ENCODE measurements at places on chromosomes 7 and 10.
A peak's percentile ranks its signal among the peaks of the same experiment; 100 is the strongest.

DNA sequence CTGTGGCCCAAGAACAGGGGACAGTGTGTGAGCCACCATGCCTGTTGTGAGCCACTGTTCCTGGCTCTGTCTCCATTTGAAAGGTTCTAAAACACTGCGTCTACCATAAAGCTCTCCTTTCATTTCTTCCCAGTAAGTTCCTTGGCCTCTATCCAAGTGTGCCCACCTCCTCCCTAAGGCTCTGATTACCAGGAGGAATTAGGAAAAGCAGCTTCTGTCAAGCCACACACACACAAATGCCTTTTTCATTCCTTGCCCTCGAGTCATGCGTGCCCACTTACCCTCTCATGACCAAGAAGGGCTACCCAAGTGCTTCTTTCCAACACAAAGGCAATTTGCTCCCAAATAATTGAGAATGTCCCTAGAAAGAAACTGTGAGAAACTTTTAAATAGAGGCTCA is 70.8 kb upstream of the PARD3 start:
- DNase-seq, result no peak

DNA sequence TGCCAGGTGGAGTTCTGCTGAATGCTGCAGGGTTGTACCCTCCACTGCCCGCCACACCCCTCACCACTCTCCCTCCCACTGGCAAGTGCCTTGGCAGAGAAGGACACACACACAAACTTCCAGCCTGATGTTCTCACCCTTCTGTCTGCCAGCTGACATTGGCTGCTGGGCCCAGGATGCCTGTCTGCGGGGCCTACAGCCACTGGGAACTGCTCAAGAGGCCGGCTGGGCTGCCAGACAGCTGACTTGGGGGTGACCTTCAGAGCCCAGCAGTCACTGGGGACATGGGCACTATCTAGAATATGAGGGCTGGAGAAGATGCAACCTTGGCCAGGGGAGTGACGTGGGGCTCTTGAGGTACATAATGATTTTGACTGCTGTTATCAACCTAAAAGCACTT is 157.1 kb downstream of the SH3PXD2A start:
- DNase-seq, result no peak

- DNase-seq, result no peak
Measured at GRCh38 chr7:149070372-149071125, 20.0 kb downstream of the ZNF786 start.

- no peak for DNase-seq
Measured at GRCh38 chr10:61335359-61335758, 117.8 kb downstream of the TMEM26 start.

DNA sequence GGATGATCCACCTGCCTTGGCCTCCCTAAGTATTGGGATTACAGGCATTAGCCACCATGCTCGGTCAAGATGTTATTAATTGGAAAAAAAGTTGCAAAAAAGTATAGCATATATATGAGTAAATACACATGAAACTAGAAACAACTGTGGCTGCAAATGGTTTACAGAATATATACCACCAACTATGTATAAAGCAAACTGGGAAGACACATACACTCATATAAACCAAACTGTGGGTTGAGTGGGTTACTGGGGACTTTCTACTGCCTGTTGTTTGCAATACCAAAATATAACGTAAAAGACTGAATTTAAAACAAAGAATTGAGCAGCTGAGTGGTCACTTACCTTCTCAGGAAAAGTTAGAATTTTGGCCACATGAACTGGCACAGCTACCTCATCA is 8.1 kb downstream of the POLR3A start:
- DNase-seq, result no peak

DNA sequence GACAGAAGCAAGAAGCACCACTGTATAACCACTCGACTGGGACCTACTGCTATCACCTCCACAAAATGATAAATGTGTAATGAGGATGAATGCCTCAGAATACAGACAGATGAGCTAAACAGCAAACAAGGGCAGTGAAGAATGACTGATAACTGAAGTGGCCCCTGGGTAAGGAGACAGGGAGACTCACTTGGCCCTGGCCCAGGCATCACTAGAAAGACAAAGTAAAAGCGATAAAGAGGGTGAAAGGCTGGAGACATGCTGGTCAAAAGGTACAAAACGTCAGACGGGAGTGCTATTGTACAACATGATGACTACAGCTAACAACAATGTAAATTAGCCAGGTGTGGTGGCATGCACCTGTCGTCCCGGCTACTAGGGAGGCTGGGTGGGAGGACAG is 27.8 kb upstream of the APBB1IP start:
- no peak for DNase-seq

- no peak for DNase-seq
Measured at GRCh38 chr10:45063591-45064231, 63.0 kb downstream of the ZNF22 start.

DNA sequence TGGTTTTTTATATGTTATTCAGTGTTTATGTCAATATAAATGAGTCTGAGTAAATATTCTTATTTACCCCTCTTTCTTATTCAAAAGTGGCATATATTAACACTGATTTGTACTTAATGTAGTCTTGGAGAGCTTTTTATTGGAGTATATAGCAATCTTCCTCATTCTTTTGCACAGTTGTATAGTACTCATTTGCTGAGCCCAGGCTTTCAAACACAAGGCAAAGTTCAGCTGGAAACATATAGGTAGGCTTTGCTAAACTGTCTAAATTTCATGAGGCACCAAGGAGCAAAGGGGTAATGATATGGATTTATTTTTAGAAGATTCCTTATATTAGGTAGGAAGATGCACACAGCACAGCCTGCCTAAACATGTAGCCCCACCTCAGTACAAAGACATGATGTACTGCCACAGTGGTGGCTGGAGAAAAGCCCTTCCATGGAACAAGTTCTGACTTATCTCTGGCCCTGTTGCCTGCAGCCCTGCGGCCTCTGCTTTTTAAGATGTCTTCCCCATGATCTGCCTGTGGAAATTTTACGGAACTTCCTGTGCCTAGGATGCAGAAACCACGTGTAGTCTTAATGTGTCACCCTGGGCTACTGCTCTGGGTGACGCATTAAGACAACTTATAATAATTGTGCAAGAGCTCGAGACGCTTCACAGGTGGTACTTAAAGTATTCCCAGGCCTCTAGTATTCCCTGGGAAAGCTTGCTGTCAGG is 9.6 kb upstream of the PDCD4 start:
- no peak for DNase-seq

DNA sequence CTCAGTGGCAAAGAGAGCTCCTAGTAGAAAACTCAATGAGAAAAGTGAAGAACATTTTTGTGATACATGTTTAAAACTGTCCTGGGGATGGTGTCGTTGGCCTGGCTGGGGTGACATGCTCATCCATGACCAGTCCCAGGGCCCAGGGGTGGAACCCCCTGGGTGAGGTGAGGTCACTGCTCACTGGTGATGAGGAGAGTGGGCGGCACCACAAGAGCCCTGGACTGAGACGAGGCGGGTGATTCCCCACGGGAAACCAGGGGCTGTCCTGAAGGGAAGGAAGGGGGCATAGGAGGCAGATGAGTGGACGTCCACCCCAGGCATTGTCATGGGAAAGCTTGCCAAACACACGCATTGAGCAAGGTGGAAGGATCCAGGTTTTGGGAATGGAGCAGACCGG is 54.6 kb downstream of the HTR5A start:
- DNase-seq, result no peak

DNA sequence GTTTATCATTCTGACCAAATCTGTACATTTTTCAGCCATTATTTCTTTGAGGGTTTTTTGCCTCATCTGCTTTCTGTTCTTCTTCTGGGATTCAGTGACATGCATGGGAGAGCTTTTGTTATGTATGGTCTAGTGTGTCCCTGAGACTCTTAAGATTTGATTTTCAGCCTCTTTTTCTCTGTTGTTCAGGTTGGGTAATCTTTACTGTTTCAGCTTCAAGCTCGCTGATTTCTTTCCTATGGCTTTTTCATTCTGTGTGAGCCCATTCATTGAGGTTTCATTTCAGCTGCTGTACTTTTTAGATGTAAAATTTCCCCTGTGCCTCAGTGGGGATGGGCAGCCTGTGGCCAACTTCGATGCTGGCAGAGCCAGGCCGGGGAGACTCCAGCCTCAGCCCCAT is 38.1 kb downstream of the FOXK1 start:
- no peak for DNase-seq

DNA sequence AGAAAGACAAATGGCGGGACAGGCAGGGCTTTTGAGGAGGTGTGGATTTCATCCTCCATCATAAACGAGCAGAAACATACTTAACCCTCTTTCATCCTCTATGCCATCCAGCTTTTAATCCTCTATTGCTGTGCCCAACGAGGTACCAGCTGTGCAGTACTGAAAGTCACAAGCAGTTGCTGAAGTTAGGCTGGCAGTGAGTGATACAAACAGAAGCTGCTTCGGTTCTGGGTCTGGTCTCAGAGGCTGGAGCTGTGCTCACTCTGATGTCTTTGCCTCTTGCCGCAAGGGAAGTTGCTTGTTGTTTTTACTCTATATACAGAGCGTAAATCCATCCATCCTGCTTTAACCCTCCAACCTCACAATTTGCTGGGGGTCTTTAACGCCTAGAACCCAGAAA is 235.2 kb downstream of the CELF2 start:
- peak; percentile 46 for DNase-seq

DNA sequence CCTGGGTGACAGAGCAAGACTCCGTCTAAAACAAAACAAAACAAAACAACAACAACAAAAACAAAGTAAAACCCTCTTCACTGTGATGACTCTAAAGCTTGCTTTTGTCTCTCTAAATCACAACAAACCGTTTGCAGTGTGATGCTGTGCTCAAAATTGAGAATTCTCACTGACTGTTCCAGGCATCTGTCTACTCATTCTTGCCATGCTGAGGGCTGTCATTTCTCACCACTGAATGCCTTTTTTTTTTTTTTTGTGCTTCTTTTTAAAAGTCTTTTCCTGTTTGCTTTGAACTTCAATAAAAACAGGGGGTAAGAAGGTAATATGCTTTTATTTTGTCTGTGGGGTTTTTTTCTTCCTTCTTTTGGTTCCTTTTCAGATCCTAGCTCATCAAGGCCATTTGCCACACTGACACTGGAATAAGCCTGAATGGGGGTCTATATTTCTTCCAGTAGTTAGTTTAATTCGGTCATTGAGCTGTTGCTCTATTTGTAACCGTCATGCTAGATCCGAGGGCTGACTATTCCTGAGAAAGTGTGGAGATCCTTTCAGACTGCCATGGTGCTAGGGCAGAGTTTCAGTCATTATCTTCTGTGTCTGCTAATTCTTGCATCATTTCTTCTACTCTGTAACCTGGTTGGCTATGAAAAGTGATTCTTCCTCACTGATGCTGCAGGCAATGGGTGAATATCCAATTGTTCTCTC is 10.6 kb downstream of the FAS start:
- DNase-seq, result no peak

DNA sequence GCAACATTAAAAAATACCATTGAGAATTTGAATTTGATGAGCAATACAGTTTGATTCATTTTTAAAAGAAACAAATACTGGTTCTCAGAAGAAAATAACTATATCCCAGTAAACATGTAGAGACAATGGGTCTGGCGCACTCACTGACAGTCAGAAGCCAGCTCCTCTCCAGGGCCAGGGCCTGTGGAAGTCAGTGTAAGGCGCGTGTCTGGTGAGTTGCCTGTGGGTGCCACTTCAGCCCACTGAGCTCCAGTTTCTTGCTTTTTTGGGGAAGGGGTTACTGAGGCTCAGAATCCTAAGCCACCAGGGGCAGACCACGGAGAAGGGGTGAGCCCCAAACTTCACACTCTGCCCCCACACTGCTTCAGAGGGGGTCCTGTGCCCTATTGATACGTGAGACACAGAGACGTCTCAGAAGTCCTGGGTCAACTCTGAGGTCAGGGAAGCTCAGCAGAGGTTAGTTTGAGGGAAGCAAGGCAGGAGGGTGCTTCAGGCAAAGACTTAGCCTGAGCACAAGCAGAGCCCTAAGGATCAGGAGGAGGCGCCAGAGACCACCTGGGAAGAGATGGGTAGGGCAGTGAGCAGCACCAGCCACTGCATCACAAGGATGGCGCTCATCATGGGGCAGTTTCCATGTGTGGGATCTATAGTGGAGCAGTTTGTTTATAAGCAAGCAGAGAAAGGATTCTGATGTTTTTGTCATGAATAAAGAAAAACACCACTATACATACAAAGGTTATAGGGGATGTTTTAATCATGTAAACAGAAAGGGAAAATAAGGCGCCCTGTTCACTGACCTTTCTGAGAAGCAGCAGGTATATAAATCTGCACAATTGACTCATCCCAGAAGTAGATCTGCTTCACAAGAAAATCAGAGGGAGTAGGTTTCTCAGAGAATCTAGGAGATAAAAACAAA is 95.7 kb downstream of the PKD1L1 start:
- DNase-seq, result peak; percentile 5

- DNase-seq, result no peak
Measured at GRCh38 chr10:7773845-7774801, 13.7 kb downstream of the KIN start.

DNA sequence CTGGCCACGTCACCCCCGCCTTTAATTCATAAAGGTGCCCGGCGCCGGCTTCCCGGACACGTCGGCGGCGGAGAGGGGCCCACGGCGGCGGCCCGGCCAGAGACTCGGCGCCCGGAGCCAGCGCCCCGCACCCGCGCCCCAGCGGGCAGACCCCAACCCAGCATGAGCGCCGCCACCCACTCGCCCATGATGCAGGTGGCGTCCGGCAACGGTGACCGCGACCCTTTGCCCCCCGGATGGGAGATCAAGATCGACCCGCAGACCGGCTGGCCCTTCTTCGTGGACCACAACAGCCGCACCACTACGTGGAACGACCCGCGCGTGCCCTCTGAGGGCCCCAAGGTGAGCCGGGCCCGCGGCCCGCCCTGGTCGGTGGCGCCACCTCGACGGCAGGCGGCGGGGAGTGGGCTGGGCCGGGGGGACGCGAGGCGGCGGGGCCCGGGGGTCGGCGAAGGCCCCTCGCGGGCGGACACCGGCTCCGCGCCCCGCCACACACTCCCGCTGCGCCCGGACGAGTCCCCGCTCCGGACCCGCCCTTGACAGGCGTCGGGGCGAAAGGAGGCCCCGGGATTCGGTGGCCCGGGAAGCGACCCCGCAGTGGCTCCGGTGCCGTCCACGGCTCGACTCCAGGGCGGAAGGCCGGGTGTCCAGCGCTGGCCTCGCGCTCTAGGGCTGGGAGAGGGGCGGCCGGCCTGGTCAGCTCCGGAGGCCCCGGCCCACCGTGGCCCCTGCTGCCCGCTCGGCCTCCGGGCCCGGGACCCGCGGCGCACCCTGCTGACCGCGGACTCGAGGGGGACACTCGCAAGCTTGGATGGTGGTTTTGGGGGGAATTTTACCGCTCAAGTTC is 557 bp downstream of the BAG3 start:
- DNase-seq, result no peak

DNA sequence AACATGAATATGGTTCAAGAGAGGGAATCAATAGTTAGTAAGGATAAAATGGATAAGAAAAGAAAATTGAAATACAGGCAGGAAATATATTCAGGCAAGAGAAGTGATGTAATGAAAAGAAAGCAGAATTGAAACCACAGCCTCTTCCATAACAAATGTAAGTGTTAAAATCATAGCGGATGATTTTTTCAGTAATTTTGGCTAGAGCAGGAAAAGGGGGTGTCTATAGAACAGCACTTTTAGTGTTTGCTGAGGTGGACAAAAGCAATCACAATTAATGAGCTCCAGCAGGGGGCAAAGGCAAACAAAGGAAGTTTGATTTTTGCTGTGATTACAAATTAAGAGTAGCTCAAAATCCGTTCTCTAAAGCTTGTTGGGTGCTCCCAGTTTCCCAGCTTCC is 79.0 kb downstream of the TRIL start:
- no peak for DNase-seq
